ENCODE measurements at places on chromosomes 5 and 9.

DNA sequence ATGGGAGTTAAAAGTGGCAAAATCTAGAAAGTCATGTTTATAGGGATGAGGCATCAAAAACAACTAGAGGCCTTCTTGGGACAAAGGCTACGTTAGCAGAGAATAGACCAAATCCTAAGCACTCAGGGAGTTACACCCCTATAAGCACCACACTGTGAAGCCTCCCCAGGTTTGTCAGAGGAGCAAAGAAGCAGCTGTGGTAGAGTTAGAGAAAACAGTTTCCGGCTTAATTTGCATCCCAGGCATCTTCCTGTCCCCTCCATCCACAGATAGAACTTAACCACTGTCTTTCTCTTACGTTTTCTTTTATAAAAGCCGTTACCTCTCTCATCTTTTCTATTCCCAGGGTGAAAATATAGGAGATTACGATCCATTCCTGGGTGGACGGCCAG, 188.6 kb upstream of the KLF9 start:
- no peak for DNase-seq

GRCh38 chr5:128212191-128212806, 128.7 kb downstream of the SLC12A2 start:
- no peak for DNase-seq

- no peak for DNase-seq
Observed at GRCh38 chr9:129988607-129989361, 54.2 kb downstream of the FNBP1 start.

GRCh38 chr9:134414900-134415425, 88.7 kb downstream of the RXRA start:
- no peak for DNase-seq

DNA sequence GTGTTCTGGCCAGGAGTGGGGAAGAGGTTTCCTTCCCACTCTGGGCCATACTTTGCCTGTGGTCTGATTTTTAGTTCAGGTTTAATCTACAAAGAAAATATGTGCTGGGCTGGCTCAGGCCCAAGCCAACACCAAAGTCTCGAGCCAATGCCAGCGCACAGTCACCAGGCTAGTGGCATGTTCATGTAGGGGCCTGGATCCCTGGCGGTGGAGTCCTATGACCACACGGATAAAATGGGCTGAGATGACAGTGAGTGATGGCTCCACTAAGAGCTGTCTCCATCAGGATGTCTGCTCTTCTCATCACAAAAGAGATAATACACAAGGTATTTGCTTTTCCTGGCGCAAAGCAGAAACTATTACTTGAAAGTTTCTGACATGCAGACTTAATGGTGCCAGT, 92.9 kb upstream of the PTPN3 start:
- no peak for DNase-seq

GRCh38 chr9:5509573-5509972, 758 bp upstream of the PDCD1LG2 start:
- DNase-seq = no peak

- no peak for DNase-seq
Observed at GRCh38 chr5:90530736-90531487, 1.5 kb upstream of the LYSMD3 start.

GRCh38 chr5:34564710-34565235, 91.4 kb upstream of the RAI14 start:
- no peak for DNase-seq

Measured in stimulated activated CD4-positive, alpha-beta T cell treated with anti-CD3 and anti-CD28 coated beads, Interleukin-15, amount 100 ng/mL, for 1 hour (primary cell).